ENCODE measurements at places on chromosomes 1 and 21. TPM values are rescaled to one million over a fixed set of nuclear protein-coding genes. Genes with fewer than 3 reads are reported as not detected.

DNA sequence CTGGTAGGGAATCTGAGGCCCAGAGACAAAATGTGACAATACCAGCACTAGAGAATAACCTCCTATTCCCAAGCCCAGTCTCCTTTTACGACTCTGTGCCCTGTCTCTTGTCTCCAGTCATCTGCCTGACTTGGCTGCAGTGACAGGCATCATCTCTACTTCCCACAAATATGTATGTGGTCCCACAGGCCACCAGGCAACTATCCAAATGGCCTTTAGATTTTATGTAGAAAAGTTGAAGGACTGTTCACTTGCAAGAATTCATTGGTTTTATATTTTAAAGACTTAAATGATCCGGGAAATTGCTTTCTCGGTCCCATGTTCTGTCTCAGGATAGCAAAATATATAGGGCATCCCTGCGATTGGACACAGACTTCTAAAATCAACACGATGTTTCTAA, 11.6 kb downstream of the KRTAP24-1 start:
- DNase-seq, result no peak

GRCh38 chr1:94514095-94514727, 27.3 kb downstream of the F3 start:
- DNase-seq, result no peak

- no peak for DNase-seq
Measured at GRCh38 chr1:33875862-33876261, 12.0 kb downstream of the HMGB4 start.

DNA sequence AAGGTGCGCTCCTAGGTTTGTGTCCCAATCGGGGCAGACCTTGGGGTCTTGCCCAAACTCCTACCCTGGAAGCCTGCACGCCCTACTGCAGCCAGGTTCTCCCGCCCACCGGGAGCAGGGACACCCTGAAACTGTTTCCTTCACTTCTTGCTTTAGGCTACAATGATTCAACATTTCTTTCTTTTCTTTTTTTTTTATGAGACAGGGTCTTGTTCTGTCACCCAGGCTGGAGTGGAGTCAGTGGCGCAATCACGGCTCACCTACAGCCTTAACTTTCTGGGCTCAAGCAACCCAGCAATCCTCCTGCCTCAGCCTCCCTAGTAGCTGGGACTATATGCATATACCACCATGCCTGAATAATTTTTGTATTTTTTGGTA, 75.8 kb downstream of the ITPKB start:
- DNase-seq, result no peak

DNA sequence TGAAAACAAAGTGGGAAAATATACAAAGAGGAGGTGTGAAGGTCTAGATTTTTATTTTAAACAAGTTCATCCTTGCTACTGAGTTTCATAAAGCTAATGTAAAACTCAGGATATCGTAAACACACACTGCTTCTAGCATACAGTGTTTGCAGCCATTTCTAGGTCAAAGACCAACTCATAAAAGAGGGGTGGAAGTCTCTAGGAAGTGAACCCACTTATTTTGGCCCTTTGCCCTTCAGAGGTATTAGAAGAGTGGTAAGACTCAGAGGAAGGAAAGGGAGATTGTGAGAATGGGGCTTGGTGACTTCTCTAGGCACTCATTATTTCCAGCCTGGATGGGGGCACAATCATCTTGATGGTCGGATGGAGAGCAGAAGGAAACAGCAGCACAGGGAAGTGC, 91.2 kb downstream of the TNFSF18 start:
- DNase-seq, result no peak

Gene KCNK2
- not detected for total RNA-seq

DNA sequence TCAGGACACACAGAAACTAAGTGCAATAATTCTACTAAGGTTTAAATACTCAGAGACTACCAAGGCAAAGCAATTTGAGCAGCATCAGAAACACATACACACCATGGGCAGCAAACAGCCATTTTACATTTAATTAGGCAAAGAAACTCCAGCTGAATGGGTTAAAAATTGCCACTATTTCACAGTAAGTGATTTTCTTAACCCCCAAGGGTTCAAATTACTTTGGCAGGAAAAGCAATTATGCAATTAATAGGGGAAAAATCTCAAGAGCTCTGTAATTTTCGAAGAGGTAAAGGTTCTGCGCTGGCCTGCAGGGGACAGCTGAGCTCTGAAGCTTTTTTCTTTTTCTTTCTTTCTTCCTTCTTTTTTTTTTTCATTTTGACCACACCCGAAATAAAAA, 206.2 kb upstream of the RRP15 start:
- DNase-seq, result no peak

- DNase-seq, result peak; percentile 32
Measured at GRCh38 chr1:212700892-212701819, 1.5 kb upstream of the BATF3 start.

Gene CDC73
- 61.4 TPM for total RNA-seq

DNA sequence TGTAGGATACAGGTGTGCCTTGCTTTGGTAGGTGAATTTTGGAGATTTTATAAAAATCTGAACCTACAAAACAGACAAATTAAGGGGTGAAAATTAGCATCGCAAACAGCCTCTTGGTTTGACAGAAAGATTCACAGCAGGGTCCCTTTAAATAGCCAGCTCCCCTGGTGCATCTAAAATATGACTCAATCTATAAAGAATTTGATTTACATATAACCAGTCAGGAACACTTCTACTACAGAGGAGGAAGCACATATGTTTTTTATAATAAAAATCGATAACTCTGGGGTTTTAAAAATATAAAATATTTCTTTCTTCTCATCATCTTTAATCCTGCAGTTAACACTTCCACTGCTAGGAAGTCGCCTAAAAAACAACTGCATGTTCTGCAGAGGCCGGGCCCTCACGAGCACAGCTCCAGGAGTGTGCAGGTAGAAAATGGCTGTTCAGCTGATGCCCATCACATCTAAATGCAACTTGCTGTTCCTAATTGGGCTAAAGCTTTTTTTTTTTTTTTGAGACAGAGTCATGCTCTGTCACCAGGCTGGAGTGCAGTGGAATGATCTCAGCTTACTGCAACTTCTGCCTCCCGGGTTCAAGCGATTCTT, 203.4 kb downstream of the HS2ST1 start:
- no peak for DNase-seq

DNA sequence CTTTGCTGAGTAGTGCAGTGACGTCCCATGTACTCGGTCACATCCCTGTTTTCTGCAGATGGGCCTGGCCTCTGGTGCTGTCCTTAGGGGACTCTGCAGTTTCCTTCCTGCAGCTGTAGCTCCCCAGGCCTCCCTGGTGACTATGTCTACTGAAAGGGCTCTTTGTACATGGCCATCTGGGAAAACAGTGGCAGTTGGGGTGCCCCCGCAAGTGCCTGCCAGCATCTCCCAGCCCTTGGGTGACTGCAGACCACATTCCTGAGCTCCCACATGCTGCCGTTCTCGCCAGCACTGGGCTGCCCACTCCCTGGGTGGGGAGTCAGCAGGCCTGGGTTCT, 37.5 kb upstream of the KCNA10 start:
- no peak for DNase-seq

DNA sequence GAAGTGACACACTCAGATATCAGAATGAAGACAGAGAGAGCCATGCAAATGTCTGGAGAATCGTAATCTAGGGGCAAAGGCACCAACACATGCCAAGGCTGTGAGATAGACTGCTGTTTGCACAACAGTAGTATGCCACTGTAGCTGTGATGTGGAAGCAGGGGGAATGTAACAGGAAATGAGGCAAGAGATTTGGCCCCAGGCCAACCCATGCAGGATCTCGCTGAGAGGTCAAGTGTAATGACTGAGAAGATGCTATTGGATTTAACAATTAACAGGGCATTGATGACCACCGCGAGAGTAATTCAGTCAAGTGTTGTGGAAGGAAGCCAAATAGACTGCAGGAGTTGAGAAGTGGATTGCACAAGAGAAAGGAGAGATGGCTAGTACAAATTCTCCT, 107.3 kb upstream of the ST6GALNAC5 start:
- no peak for DNase-seq

Gene DMBX1
- total RNA-seq, result not detected

Measured in activated T-cell treated with anti-CD3 and anti-CD28 coated beads, Interleukin-2, amount 50 U/mL, for 4 hours (primary cell).